T-helper 2 cell treated with Interferon-gamma antibody and Interleukin-4, amounts not matched to agents 5 μg/mL and 100 μg/mL, for 36 hours (primary cell): ENCODE measurements at places on chromosomes 1 and 21.

GRCh38 chr1:203906932-203907331 is 45.5 kb downstream of the SNRPE start:
- DNase-seq: no peak

- DNase-seq: peak; percentile 27
Observed at GRCh38 chr21:31161157-31161556, 122.9 kb upstream of the KRTAP19-8 start.

GRCh38 chr1:247096112-247096511 is 8.0 kb downstream of the ZNF669 start:
- no peak for DNase-seq

GRCh38 chr21:34989337-34990151 is 59.6 kb downstream of the RUNX1 start:
- DNase-seq: peak; percentile 81

DNA sequence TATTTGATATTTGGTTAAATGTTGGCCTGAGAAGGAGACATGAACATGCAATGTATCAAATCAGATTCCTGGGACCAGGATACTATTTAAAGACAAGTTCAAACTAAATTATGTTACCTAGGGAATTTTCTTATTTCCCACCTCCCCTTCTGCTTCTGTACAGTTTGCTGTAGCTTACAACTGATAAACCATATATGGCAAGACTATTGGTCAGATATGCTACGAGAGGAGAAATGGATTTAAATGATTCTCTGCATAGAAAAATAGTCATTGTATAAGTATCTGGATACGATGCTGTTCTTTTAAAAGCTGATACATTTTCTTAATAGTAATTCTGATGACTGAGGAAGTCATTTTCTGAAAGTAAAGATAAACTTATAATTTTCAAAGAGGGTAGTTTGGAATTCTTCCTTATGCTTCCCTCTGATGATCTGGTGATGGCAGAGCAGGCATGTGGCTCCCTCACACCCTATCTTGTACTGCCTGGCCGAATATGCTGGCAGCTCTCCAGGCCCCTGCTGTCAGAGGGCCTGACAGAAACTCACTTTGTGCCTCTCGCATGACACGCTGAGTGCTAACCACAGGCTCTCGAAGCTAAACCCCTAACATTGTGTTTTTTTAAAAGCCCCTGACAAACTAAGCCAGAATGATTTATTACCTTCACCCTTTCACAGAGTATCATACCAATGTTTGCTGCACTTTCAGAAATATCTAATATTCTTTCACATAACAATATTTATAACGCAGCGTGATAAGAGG is 19.4 kb downstream of the RRP15 start:
- no peak for DNase-seq
